Stimulated activated CD4-positive, alpha-beta T cell treated with anti-CD3 and anti-CD28 coated beads, TNF-alpha, amount 100 ng/mL, for 4 hours (primary cell): ENCODE measurements at places on chromosomes 13 and 19.

GRCh38 chr19:15318241-15318691, 14.1 kb downstream of the BRD4 start:
- no peak for DNase-seq

- no peak for DNase-seq
Measured at GRCh38 chr19:54659300-54659699, 3.5 kb upstream of the LILRB4 start.

DNA sequence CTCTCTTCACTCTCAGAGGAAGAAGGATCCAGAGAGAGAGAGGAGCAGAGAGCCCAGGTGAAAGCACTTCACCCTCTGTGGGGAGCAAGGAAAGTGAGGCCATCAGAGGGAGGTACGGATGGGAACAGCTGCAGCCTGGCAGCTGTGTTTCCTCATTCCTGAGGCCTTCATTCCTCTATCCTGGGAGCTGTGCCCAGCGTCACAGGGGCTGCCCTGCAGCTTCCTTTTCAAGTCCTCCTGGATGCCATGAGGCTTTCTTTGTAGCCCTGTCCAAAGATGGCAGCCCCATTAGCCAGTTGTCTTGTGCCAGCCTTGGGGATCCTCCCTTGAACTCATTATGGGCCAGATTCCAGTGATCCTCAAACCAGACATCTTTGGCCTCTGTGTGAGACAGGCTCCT, 76.8 kb upstream of the PCDH8 start:
- DNase-seq, result no peak

DNA sequence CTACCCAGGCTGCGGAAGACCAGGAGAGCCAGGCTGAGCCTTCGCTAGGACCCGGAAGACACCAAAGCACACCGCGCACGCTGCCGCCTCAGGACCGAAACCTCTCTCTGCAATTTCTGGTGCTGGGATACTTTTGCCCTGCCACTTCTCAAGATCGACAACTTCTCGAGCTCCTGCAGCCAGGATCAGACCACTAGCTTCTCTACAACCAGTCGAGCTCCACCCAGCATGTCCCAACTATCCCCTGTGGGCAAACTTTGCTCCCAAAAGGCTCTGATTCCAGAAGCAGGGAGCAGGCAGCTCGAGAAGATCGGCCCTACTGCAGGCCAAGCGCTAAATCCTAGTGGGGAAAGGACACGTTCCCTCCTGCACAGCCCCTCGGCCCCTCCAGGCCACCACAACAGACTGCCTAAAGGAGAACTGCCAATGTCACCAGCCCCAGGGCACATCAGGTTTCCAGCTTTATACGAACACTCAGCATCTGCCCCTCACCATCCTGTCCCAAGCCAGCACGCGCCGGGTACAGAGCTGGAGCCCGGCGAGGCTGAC, 979 bp downstream of the AKAP8 start:
- peak; percentile 19 for DNase-seq

- DNase-seq, result no peak
Measured at GRCh38 chr19:47414469-47414868, 4.9 kb downstream of the MEIS3 start.

DNA sequence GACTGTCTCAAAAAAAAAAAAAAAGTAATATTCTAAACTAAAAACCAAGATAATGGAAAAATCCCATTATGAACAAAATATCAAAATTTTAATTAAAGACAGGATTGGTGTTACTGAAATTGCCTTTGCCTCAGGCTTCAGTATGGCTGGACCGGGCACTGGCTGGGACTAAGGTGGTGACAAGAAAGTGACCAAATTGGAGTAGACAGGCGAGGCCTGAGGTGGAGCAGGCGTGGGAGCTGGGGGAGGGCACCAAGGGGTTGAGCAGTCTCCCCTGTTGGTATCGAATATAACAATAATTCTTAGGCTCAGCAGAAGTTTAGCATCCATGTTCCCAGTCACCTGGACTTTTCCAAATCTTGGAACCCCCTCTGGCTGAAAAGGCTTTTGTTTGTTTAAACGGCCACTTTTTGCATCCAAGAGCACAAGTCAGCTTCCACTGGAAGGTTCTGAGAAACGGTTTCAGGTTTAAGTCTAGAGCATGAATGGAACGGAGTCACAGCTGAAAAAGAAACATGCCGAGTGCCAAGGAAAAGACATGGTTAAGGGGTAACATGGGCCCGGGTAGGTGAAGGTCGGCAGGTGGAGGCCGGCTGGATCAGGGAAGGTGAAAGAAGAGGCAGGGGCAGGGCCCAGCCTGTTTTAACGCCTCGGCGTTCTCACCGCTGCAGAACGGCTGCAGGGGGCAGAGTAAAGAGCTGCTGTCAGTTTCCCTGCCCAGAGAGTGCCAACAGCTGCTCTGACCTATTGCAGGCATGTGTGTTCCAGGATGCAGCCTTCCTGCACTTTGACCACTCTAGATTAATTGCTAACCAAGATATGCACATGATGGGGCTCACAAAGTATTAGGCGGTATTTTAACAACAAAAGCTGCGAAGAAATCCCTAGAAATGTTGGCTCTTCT, 104.4 kb downstream of the TM9SF2 start:
- DNase-seq, result peak; percentile 18

- DNase-seq, result no peak
Measured at GRCh38 chr19:17751912-17752273, 616 bp downstream of the FCHO1 start.

DNA sequence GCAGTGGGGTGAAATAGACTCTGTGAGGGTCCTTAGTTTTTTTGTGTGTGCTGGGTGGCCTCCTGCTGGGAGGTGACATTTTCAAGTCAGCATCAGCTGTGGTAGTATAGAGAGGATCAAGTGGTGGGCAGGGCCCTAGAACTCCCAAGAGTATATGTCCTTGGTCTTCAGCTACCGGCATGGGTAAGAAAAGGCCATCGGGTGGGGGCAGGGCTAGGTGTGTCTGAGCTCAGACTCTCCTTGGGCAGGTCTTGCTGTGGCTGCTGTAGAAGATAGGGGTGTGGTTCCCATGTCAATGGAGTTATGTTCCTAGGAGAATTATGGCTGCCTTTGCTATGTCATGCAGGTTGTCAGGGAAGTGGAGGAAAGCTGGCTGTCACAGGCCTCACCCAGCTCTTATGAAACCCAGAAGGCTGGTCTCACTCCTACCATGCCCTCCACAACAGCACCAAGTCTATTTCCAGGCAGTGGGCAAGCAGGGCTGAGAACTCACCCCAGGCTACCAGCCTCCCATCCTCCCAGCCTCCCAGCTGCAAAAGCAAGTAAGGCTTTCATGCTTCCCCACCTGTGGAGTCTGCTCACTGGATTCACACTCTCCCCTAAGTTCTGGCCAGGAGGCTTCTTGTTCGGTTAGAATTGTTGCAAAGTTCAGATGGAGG, 130.6 kb upstream of the SOX1 start:
- DNase-seq, result no peak

GRCh38 chr19:49224879-49225278, 67.3 kb downstream of the TRPM4 start:
- no peak for DNase-seq

GRCh38 chr19:6020166-6020882, 42.4 kb upstream of the RANBP3 start:
- no peak for DNase-seq

GRCh38 chr19:43799502-43800142, 2.6 kb downstream of the LYPD5 start:
- DNase-seq, result no peak

- no peak for DNase-seq
Measured at GRCh38 chr19:49629659-49630058, 10.3 kb downstream of the RRAS start.

- no peak for DNase-seq
Measured at GRCh38 chr19:47002853-47003610, 16.6 kb upstream of the NPAS1 start.

- no peak for DNase-seq
Measured at GRCh38 chr13:60463787-60464186, 66.8 kb downstream of the TDRD3 start.

- no peak for DNase-seq
Measured at GRCh38 chr13:103012646-103013045, 53.6 kb downstream of the SLC10A2 start.

DNA sequence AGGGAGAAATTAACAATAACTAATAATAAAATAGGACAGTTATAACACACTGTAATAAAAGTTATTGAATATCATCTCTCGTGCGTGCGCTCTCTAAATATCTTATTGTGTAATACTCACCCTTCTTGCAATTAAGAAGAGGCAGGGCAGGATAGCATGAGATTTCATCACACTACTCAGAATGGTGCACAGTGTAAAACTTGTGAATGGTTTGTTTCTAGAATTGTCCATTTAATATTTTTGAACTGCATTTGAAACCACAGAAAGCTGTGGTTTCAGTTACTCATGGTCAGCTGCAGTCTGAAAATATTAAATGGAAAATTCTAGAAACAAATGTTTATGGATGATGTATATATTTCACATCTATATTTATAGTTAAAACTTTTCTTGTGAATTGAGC, 161.1 kb downstream of the DCT start:
- no peak for DNase-seq

- DNase-seq, result no peak
Measured at GRCh38 chr19:51127755-51128154, 3.0 kb downstream of the SIGLEC9 start.

DNA sequence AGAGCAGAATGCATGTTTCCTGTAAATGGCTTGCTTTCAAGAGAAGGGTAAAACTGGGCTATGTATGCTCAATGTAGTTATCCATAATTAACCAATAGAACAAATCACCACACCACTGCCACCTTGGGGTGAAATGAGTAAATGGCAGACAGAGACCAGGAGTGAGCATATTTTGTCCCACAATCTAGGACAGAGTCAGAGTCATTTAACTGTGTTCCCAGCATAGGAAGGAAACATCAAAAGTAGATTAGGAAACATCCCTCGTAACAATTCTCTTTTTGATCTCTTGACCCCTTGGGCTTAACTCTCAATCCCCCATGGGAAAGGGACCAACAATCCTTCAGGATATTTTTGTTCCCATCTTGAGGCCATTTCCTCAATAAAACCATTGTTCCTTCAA, 224.8 kb downstream of the NHLRC3 start:
- no peak for DNase-seq

- no peak for DNase-seq
Measured at GRCh38 chr19:33349319-33350289, 23.9 kb upstream of the CEBPG start.

DNA sequence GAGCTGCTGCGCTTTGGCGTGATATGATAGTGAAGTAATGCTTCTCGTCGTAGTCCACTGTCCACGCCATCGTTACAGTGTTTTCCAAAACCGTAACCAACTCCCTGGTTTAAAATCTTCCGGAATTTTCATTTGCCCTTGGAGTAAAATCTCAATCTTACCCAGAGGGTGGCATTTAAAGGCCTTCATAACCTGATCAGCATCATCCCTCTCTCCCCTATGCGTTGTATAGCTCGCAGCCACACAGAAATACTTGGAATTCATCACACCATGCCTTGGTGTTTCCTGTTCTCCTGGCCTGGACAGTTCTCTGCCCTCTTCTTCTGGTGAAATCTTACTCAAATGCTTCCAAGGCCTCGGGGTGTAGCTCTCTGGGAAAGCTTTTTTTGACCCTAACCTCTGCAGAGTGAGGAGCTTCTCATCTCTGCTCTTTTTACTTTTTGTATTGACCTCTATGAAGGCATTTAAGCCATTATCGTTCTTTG, 839 bp downstream of the MPHOSPH8 start:
- no peak for DNase-seq
